Hematopoietic multipotent progenitor cell treated with erythropoietin and hydrocortisone succinate and interleukin-3 and kit ligand, for 8 days (in vitro differentiated cells): ENCODE measurements at places on chromosomes 5 and 9.

- DNase-seq: no peak
Observed at GRCh38 chr9:5364294-5365024, 24.8 kb upstream of the RLN1 start.

DNA sequence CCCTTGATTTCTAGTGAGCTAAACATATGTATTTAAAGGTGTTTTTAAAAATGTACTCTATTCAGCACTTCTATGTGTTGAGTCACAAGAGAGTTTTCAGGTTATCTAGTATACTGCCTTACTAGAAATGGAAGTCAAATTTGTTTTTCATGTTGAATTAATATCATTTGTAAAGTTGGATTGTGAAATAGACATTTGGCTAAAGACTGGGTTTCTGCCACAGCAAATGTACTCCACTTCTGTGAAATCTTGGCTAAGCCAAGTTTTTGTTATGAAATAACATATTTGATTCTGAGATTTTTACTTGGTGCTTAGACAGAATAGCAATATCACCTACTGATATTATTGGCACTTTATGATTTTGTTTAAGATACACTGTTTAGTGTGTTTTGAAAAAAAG is 106.0 kb downstream of the CWC27 start:
- DNase-seq: no peak

- DNase-seq: no peak
Observed at GRCh38 chr5:59328709-59329296, 564.7 kb downstream of the PDE4D start.

- DNase-seq: no peak
Observed at GRCh38 chr5:12616093-12616492, 711.8 kb upstream of the CTNND2 start.

DNA sequence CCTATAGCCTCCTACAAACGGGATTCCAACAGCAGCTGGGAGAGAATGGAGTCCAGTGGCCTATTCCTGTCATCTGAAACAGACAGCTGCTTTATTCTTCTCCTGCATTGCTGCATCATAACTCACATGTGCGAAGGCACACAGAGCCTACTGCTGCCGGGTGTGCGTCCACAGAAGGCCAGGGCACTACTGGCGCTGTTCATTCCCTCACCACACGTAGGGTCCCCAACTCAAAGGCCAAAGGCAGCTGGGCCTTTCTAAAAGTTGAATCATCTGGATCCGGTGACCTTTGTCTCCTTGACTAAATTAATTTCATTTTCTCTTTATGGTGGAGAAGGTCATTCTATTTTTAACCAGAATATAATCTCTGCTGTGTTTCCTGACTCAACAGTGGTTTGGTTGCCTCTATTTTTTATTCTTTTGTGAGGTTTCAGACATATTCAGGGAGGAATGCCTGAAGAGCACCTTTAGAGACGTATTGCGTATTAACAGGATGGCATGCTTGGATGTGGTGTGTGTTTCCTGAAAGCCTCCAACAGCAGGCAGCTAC is 10.8 kb upstream of the SPATA24 start:
- DNase-seq: no peak
